Activated CD4-positive, alpha-beta T cell treated with anti-CD3 and anti-CD28 coated beads, Interleukin-10, Interleukin-2, amounts not matched to agents 100 ng/mL and 50 ng/mL, durations not matched to agents 16 hours and 8 hours (primary cell): ENCODE measurements at places on chromosomes 2 and 18.
A peak's percentile ranks its signal among the peaks of the same experiment; 100 is the strongest.

DNA sequence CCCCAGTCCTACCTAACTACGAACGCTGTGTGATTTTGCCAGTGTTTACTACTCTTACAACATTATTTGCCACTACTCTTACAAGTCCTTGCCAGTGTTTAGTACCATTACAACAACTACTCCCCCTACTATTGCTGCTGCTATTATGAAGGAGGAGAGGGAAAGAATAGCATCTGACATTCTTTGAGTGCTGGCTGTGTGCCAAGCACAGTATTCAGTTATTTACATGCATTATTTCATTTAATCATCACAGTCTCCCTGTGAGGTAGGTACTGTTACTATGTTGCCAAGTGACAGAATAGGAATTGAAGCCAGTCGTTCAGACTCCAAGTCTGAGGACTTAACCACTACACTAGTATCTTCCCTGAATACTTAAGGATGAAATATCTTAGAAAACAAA is 185.9 kb upstream of the FOSL2 start:
- no peak for DNase-seq

GRCh38 chr2:168770796-168771195 is 31.6 kb upstream of the NOSTRIN start:
- DNase-seq: no peak

DNA sequence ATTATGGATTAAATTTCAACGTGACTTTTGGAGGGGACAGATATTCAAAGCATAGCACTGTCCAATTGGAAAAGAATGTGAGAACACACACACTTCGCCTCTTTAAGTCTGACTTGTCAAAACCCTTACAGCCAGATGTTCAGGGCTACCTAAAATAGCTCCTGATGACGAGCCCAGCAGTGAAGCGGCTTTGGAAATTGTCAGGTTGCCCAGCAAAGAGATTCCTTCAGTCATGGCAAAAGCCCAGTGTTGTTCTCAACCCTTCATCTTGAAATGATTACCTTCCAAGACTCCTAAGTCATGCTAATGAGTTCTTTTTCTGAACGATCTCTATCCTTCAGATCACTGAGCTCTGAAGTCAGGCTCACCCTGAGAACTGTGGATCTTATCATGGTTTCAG is 436.6 kb downstream of the LRATD1 start:
- DNase-seq: no peak

GRCh38 chr18:46892842-46893241 is 24.5 kb downstream of the PIAS2 start:
- peak; percentile 16 for DNase-seq

GRCh38 chr2:219912491-219912921 is 285.1 kb downstream of the SLC4A3 start:
- DNase-seq: no peak

DNA sequence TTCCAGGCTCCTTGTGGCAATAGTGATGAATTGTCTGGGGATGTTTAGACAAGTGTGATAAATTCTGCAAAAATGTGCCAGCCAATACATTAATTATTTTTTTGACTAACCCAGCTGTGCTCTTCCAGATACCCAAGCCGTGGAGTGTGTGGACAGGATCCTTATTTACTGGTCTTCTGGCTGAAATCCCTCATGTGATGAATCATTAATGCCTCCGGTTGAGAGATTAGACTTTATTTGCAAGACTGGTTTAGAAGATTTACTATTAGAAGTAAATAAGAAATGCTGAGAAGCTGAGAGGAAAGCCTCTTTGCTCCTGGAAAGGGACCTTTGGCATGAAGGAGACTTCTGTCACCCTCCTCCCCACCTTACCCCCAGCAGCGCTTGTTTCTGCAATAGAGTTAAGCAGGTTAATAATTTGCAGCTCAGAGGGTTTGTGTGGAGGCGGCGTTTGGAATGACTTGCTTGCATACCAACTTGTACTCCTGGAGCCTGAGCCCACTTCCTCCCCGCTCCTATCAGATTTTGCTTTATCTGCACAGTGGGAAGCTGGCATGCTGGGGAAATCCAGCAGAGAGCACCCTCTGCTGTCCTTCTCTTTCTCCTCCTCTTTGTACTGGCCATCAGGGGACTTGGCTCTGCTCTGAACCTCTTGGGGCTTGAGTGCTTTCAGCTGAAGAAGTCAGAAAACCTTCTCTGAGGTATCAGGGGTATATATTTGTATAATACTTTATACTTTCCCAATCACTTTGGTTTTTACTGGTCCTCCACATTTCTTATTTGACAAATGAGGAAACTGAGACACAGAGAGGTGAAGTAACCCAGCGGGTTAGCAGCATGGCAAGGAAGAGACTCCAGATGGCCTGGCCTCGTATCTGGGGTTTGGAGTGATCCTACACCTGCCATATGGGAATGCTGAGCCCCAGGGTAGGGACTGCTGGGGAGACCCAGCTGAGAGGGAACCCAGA is 16.3 kb downstream of the SLC3A1 start:
- no peak for DNase-seq

GRCh38 chr2:233597522-233597921 is 19.9 kb upstream of the UGT1A8 start:
- DNase-seq: no peak

- no peak for DNase-seq
These were observed 913 bp downstream of the RNF152 start for GRCh38 chr18:61891894-61892293.

GRCh38 chr2:139790807-139791752 is 1010.9 kb upstream of the NXPH2 start:
- DNase-seq: no peak

GRCh38 chr2:61419129-61419528 is 51.8 kb downstream of the USP34 start:
- DNase-seq: peak; percentile 30

DNA sequence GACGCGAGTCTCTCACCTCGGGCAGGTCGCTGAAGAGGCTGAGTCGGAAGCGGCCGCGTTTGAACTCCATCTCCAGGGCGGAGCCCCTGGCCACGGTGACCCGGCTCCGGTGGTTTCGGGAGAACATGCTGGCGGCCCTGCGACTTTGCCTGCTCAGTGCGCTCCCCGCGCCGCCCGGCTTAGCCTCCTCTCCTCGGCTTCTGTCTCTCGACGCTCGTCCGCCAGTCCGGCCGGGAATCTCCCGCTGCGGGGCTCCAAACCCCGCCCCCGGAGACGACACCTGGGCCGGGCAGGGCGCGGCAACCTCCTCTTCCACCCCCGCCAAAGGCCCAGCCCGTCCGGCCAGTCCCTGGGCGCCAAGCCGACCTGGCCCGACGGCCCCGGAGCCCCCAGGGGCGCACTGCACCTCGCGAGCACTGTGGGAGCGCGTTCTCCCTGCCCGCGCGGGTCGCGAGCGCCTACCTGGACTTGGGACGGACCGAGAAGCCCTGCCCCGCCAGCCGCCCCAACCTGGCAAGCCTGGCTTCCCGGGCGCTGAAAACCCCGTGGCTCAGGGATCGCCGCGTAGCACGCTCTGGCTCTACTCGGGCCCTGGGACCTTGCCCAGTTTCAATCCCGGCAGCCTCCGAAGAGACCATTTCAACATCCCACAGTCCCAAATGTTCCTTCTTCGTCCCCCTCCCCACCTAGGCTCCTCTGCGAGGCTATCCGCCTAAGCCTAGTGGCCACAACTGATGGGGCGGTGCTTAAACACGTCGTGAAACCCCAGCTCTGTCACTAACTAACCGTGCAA is at the start of gene RTKN:
RTKN (minus strand) TSS at position 248 of the 793 bp plus-strand sequence; CDS start at position 127, 121 bp downstream.
- no peak for DNase-seq

GRCh38 chr2:45220227-45220626 is 211.0 kb upstream of the SIX2 start:
- DNase-seq: no peak

DNA sequence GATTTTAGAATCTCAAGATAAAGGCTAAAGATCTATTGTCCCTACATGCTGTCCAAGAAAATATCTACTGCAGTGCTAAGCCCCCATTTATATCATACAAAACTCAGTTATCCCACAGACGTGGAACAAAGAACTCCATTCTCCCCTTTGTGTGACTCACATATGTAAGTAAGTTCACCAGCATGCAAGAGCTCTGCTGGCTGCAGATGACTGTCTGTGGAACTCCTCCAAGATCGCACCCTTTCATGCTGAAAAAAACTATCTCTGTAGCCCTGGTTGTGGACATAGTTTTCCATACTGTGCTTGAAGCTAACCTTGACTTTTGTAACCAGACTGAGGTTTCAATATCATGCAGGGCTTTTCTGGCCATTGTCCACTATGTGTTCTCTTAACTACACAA is 207.1 kb downstream of the ZNF521 start:
- DNase-seq: no peak

GRCh38 chr18:13460946-13461345 is 242.4 kb downstream of the LDLRAD4 start:
- no peak for DNase-seq

- no peak for DNase-seq
These were observed 100.0 kb upstream of the PIEZO2 start for GRCh38 chr18:11249391-11249790.

DNA sequence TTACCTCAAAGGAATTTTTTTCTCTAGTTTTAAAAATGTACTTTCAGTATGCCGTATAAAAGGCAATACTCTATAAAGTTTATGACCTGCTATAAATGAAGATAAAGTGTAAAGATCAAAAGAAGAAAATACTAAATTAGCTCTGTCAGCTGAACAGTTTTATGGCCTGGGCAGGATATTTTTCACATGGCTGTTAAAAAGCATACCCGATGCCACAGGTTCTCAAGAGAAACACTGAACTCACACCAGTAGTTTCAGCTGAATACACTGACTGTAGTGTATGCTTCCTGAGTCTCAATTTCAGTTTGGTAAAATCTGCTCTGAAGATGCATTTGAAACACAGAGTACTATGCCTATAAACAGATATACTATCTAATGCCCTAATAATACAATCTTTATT is 126.0 kb downstream of the PIGN start:
- DNase-seq: no peak

- no peak for DNase-seq
These were observed 80.2 kb downstream of the PXDN start for GRCh38 chr2:1664076-1664605.

- no peak for DNase-seq
These were observed 58.4 kb downstream of the DYSF start for GRCh38 chr2:71511776-71512175.

- DNase-seq: no peak
These were observed 30.5 kb upstream of the NEDD4L start for GRCh38 chr18:58013241-58014211.

DNA sequence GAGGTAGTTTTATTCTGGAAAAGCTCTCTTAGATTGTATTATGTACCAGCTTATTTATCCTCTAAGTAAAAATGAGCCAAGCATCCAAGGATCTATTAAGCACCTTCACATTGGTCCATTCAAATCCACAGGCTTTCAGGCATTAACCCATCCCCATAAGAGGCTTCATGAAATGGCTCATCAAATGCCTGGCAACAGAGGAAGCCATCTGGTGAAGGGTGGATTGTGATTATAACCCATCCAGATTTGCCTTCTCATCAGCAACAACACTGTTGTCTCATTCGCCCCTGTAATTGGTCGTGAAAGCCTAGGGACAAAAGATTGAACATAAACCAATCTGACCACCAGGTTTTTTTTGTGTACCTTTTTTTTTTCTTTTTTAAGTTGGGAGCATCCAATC is 134.3 kb upstream of the TACR1 start:
- DNase-seq: no peak
